Epithelial cell of proximal tubule (primary cell): ENCODE measurements at places on chromosomes 12 and 14.

DNA sequence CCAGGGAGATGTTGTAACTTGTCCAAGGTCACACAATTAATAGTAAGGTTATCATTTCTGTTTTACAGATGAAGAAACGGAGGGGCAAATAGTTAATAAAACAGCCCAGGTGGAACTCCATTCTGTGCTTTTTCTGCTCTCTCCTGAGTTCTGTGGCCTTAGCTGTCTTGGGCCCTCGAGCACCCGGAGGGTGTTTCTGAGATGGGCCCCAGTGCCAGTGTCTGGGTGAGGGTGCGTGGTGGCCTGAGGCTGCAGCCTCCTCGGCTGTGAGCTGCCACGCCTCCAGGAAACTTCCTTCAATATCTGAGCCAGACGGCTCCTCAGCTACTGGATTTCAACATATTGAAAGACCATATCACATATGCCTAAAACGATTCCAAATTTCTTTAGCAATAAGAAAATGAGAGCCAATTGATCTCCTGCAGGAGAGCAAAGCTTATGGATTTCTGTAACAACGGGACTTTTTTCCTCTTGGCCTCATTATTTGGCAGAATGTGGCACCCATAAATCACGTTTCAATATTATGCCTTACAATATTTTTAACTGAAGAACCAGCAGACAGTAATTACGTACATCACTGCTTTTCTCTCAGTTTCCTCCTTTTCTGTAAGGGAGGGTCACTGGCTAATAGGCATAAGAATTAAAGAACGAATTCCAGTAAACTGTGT is 74.8 kb upstream of the DICER1 start:
- DNase-seq, result no peak

DNA sequence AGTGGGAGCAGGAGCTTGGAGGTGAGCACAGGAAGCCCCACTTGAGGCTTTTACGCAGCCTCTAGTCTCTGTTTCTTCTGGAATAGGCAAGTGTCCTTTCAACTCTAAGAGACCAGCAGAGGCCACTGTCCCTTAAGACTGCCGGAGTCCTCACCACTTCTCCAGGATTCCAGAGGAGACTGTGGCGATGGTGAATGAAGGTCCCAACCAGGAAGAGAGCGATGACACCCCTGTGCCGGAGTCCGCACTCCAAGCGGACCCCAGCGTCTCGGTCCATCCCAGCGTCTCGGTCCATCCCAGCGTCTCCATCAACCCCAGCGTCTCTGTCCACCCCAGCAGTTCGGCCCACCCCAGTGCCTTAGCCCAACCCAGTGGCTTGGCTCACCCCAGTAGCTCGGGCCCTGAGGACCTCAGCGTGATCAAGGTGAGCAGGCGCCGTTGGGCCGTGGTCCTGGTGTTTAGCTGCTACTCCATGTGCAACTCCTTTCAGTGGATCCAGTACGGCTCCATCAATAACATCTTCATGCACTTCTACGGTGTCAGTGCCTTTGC is 442 bp downstream of the FLVCR2 start:
- no peak for DNase-seq

DNA sequence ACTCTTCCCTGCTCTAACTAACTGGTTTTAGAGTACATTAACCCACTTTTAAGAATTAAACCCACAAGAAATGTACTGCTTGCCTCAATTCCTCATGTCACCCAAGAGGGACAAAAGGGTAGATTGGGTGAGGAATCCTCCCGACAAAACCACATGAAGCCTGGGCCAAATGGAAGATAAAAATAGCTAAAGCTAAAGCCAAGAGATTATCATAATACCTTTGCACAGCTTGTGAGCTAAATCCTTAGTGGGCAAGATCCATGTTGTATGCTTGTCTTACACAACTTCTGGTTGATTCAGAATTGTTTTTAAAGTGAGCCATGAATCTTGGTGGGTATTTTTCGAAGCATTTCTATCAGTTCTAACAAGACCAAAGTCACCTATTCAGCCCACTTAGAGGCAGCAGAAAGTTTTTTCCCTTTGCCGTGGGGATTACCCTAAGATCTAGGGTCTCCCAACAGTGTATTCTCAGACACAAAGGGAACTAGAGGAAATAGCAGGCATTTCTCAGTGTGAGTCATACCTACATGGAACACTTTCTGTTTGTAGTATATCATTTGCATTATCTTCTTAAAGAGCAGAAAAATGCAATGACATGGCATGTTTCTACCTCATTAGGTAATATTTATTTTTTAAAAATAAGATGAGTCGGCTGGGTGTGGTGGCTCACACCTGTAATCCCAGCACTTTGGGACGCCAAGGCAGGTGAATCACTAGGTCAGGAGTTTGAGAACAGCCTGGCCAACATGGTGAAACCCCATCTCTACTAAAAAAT is 616.6 kb downstream of the KCNH5 start:
- DNase-seq, result no peak

- DNase-seq, result no peak
Observed at GRCh38 chr12:2652401-2653081, 142.2 kb upstream of the FKBP4 start.

- no peak for DNase-seq
Observed at GRCh38 chr12:48788524-48788853, 400 bp downstream of the ADCY6 start.

GRCh38 chr12:45785315-45785714 is 55.8 kb downstream of the ARID2 start:
- DNase-seq, result no peak

GRCh38 chr12:120783197-120783596 is 57.6 kb downstream of the ACADS start:
- DNase-seq, result no peak

DNA sequence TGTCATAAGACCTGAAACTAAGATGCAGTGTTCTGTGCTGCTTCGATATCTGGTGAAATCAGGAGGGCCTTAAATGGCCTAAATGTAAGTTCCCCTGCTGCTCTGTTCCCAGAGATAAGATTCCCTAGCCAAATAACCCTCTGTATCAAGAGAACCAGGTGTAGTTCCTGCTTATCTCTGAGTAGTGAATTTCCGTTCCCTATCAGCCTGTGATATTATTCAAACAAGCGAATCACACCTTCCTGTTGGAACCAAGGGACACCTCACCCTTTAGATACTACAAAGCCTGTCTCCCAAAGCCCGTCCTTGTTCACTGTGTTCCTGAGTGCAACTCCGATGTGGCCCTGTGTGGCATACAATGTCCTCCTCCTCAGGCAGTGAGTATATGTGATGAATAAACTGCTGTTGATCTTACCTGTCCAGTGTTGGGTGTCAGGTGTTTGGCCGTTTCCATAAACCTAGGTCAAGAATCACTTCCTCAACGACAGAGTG is 52.2 kb upstream of the COCH start:
- DNase-seq, result no peak

DNA sequence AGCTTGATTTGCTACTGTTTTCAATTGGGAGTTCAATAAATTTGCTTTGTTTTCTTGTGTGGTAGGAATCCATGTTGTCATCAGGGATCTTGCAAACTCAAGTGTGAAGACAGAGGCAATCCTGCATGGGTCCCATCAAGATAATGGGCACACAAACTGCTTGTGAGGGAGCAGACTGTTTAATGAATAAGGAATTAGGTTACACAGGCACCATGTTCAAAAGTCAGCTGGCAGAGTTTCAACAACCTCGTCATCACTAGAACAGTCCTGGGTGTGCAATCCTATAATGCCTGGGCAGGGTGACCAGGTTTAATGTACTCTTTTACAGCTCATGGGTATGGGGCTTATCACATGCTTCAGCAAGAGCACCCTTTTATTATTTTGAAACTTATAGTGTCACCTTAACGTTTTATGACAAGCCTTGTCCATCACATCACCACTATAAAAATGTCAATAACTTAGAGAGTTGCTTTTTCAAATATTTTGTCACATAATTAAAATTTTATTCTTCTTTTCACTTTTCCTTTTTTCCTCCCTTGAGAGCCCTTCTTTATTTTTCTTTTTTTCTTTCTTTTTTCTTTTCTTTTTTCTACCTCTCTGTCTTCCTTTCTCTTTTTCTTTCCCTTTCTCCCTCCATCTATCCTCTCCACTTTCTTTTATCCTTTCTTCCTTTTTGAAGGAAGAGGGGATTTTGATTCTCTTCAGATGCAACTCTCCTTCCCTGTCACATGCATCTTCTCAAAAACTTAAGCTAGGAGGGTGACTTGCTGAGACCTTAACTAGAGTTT is 252.2 kb upstream of the ATP2B1 start:
- DNase-seq, result no peak

DNA sequence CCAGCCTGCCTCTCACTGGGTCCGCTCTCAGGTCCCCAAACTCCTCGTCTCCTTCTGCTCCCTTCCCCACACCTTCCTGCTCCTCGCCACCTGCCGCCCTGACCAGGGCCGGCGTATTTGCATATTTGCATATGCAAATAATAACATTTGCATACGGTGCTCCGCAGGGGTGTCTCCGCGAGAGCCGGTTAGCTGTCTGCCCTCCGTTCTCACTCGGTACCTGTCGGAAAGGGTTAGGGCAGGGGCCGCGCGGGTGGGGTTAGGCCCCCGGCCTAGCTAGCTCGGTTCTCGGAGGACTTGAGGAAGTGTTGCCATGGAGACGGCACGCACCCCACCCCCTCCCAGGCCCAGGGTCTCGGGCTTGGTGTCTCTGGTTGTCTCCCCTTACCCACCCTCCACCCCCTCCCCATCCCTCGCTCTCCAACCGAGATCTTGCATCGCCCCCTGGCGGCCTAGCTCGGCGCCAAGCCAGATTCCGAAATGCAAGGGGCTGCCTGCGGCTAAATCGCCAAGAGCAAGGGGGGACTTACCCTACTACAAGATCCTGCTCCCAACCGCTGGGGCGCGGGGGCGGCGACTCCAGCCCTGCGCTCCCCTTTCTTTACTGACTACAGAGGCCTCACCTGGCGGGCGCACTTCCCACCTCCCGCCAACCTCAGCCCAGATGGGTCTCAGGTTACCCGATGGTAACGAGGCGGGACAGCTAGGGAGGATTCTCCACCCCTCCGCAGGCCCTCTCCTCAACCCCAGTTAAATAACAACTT is 8.1 kb downstream of the STAC3 start:
- DNase-seq, result no peak

GRCh38 chr12:98671459-98671858 is 26.4 kb downstream of the APAF1 start:
- DNase-seq, result no peak

DNA sequence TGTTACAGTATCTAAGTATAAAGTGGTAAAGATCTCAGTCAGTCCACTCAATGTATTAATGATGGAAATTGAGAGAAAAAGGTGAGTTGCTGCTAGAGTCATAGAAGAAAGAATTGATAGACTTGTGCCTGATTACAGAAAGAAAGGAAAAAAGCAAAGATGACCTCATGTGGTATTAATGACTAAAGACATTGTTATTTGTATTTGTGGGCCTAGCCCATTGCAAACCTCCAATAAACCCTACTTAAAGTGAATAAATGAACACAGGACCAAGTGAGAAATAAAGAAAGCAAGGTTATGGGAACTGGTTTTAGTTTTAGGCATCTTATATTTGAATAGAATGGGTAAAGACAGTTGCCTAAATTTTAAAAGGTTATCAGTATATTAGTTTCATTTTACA is 105.5 kb downstream of the SYT1 start:
- DNase-seq, result no peak

GRCh38 chr12:6219980-6220379 is 19.8 kb downstream of the CD9 start:
- no peak for DNase-seq

- no peak for DNase-seq
Observed at GRCh38 chr12:18850752-18851151, 112.8 kb downstream of the CAPZA3 start.

DNA sequence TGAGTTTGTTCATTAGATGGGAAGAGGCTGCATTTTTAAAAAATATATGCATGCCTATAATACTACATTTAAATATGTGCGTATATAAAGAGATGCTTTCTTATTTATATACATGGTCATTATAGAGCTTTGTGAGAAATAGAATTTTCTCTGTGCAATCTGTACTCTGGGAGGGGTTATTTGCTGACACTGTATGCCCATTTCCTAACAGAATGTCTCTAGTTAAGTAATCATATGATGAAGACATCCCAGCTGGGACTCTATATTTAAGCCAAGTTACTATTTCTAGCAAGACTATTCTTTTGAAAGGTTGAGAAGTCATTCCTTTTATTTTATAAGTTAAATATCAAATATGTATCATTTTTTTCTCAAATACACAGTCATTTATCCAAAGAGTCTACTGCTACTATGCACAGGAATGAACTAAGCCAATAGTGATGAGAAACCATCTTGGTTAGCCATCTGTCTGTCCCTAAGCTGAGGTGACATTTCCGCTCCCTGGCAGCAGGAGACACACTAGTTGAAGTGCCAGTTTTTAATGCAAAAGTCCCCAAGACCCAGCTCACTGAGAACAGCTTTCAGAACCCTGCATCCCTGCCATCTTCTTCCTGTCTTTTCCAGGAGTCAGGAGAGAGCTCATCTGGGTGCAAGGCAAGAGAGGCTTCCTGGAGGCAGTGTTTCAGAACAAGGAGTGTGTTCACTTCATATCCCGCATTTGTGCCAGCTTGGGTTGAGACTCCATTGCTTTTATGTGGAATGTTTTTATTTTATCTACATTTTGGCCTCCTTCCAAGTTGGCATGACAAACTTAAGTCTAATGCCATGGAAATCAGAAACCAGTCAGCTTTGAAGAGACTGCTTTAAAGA is 69.5 kb downstream of the TMEM132C start:
- no peak for DNase-seq

GRCh38 chr12:100497105-100497795 is 23.6 kb downstream of the NR1H4 start:
- no peak for DNase-seq

DNA sequence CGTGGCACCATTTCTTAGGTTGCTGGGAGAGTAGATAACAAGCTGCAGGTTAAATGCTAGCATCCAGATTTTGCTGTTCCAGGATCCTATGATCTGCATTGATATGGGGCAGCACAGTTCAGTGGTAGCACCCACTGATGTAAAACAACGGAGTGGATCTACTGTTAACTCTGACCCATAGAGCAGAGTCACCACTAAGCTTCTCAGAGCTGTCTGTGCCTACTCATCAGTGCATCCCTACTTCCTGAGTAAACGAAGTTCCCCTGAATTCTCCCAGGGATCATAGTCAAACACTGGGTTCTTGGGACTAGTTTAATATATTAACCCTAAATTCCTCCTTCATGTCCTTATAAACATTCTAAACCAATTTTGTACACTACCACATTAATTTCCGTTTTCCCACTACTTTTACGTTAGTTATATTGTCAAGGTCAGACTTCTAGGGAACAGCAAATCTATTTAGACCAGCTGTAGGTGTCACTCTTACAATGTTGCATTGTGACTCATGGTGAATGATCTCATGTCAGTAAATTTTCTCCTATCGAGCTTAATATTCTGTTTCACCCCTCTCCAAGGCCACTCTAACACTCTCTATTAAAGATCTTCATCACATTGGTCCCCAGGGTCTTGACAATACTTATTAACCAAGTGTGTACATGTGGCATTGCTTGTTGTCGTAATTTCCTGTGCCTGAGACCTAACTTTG is 10.3 kb downstream of the RERGL start:
- DNase-seq, result no peak

- no peak for DNase-seq
Observed at GRCh38 chr12:69415471-69416275, 54.5 kb upstream of the FRS2 start.
